ENCODE measurements at places on chromosomes 3 and 15. TPM values are rescaled to one million over a fixed set of nuclear protein-coding genes. Genes with fewer than 3 reads are reported as not detected.

CCR5 gene
- not detected for total RNA-seq

ACSBG1 gene
- total RNA-seq, result not detected

AGTR1 gene
- 42.3 TPM for total RNA-seq

FAM81A gene
- 0.12 TPM for total RNA-seq

FOXB1 gene
- total RNA-seq, result not detected

SLC28A1 gene
- total RNA-seq, result not detected

SYNPR gene
- not detected for total RNA-seq

CCDC39 gene
- total RNA-seq, result not detected

PRSS50 gene
- not detected for total RNA-seq

SCAANT1 gene
- total RNA-seq, result not detected

UNC13C gene
- total RNA-seq, result not detected

FANCD2OS gene
- not detected for total RNA-seq

DNAH12 gene
- total RNA-seq, result under 0.01 TPM

PARP3 gene
- 26.1 TPM for total RNA-seq

EBLN2 gene
- total RNA-seq, result 5.2 TPM

CPNE4 gene
- not detected for total RNA-seq

C3orf52 gene
- total RNA-seq, result 2.7 TPM

TMEM108 gene
- total RNA-seq, result not detected
